ENCODE measurements at places on chromosomes 4 and X. TPM values are rescaled to one million over a fixed set of nuclear protein-coding genes. Genes with fewer than 3 reads are reported as not detected.

GRCh38 chrX:39456894-39457604 is 640.7 kb downstream of the BCOR start:
- no peak for DNase-seq

GRCh38 chr4:118968005-118968404 is 79.4 kb downstream of the SYNPO2 start:
- DNase-seq: no peak

GRCh38 chr4:20418861-20419451 is 167.3 kb downstream of the SLIT2 start:
- DNase-seq: no peak

TRMT44 gene
- 24.9 TPM for total RNA-seq

DNA sequence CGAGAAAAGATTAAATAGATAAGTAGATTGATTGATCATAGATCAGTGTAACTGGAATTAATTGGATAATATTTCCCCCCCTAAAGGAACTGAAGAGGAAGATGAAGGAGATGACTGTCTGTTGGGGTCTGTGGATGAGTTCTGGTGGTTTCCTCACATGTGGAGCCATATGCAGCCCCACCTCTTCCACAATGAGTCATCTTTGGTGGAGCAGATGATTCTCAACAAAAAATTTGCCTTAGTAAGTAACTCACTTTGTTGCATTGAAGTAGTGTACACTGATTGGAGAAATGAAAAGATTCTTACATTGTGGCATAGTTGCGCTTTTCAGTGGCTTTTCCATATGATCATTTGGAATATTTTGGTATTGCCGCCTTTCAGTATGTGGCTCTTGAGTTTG is 80.4 kb downstream of the NDST3 start:
- DNase-seq: no peak

GRCh38 chrX:10011991-10012390 is 44.8 kb downstream of the CLDN34 start:
- DNase-seq: peak; percentile 43

DCUN1D4 gene
- total RNA-seq: 26.5 TPM

GLUD2 gene
- 2.9 TPM for total RNA-seq

DNA sequence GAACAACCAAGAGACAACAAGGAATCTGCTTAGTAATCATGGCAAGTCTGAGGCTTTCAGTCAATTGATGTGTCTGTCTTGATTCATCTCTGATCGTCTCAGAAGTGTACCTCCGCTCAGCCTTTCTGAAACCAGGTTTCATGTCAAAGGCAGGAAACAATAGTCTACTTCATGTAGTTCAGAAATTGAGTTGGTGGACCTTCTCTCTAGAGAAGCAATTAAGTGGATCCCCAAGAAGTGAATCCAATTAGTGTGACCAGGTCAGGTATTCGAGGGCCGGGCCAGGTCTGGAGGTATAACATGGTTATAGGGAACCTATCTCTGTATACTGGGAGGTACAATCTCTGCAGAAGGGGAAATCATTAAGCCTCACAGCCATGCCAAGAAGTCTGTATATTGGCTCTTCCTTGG is 32.0 kb downstream of the DAPP1 start:
- DNase-seq: no peak

DNA sequence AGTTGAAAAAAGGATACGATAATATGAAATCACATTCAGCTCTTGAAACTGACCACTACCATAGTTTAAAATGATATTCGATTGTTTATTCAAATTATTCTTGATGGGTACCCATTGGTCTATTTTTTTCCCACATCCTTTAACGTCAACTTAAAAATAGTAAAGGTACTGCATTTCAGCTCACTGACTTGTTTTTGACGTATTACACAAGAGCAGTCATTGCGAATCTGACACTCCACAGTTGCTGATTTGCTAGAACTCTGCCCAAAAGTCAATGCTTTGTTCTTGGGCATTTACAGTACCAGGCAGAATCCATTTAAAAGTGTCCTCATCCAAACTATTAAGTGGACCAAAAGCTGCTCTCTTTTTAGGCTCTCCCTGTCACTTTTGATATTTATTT is 1.2 kb upstream of the PDS5A start:
- DNase-seq: no peak

DNA sequence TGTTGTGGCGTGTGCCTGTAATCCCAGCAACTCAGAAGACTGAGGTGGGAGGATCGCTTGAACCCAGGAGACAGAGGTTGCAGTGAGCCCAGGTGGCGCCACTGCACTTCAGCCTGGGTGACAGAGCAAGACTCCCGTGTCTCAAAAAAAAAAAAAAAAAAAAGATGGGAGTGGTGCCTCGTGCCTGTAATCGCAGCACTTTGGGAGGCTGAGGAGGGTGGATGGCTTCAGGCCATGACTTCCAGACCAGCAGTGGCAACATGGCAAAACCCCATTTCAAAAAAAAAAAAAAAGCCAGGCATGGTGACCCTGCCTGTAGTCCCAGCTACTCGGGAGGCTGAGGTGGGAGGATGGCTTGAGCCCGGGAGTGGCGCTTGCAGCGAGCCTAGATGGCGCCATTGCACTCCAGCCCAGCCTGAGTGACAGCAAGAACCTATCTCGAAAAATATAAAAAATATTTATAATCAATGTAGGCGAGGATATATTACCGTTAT is 27.0 kb downstream of the EIF2S3 start:
- peak; percentile 77 for DNase-seq

DGKK gene
- total RNA-seq: not detected

INPP4B gene
- 45.9 TPM for total RNA-seq

DNA sequence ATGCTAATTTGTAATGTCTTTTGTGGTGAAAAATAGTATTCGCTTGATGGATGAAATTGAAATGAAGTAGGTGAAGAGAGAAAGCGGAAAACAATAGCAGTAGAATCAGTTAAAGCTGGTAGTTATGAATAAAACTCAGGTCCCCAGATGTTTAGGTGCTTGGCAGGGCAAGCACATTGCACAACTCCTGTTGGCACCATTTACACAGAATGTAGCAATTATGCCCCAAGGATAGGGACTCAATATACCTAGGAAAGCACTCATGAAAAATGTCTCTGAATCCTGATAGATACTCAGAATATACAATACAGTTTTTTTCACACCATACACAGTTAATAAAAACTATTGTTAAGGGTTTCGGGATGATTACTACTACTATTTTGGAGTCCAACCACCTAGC is 26.5 kb upstream of the GRIA3 start:
- no peak for DNase-seq

- no peak for DNase-seq
Measured at GRCh38 chr4:70761276-70761816, 39.6 kb downstream of the RUFY3 start.

DNA sequence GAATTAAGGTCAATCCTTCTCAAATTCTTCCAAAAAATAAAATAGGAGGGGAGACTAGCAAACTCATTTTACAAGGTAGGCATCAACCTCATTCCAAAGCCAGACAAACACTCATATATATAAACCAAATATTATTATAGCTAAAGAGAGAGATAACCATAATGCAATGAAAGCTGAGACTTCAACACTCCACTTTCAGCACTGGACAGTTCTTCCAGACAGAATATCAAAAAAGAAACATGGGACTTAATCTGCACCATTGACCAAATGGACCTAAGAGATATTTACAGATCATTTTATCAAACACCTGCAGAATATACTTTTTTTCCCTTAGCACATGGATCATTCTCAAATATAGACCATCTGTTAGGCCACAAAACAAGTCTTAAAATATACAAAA is 15.5 kb upstream of the EDA2R start:
- no peak for DNase-seq

GRCh38 chr4:169342159-169342860 is 71.6 kb upstream of the SH3RF1 start:
- DNase-seq: no peak

DNA sequence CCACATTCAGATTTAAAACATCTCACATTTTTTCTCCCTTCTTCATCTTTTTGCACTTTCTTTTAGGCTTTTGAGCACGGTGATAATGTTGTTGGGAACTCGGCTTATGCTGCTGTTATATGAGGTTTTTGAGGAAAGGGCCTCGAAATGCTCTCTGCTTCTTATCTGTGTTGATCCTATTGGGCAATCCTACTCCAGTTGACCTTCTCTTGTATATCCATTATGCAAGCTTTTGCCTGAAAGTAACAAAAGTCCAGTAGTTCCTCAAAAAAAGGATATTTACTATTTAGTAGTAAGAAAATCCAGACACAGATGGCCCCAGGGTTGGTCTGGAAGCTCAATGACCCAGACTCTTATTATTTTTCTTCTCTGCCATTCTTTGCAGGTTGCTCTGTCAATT is 57.7 kb upstream of the SPANXB1 start:
- DNase-seq: no peak

DNA sequence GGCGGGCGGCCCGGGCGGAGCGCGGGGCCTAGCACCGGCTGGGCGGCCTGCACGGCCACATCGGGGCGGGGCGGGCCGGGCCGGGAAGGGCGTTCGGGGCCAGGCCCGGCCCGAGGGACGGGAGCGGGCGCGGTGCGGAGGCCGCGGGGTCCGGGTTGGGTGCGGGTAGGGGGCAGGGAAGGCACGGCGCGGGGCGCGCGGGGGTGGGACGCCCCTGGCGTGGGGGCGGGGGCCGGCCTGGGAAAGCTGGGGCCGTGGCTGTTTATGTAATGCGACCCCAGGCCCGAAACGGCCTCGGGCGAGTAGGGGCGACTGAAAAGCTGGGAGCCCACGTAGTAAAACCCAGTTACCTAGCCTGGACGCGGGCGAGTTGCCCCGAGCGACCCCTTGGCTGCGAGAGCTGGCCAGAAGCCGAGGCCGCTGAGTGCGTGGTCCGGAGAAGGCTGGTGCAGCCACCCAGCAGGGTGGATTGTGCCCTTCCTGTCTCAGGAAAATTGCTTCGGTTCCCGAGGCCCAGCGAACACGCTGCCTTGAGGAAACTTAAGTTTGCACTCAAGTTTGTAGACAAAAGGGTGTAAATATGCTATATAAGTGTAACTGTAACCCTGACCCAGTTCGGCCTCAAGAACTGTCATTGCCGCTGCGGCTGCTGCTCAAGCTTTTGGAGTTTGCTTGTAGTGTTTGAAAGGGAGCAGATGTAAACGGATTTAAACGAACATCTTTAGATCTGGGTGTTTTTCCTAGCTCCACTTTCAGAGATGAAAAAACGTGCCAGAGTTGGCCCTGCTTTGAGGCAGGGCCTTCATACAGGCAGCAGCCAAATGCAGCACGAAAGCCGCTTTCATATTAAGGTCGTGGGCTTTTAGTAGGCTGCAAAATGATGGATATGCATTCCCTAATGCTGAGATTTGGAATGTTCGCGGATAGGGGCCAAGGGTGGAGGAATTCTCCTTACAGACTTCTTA is 674 bp downstream of the SEC24B start:
- DNase-seq: peak; percentile 64

NSUN7 gene
- total RNA-seq: 4.9 TPM

ADRA2C gene
- 5.0 TPM for total RNA-seq
